ENCODE measurements at places on chromosomes 16 and 17.

- no peak for DNase-seq
Measured at GRCh38 chr16:31129568-31130335, 5.8 kb downstream of the PRSS8 start.

- DNase-seq, result no peak
Measured at GRCh38 chr16:84547546-84548061, 43.1 kb upstream of the MEAK7 start.

GRCh38 chr16:77386831-77387814, 47.7 kb downstream of the ADAMTS18 start:
- no peak for DNase-seq

DNA sequence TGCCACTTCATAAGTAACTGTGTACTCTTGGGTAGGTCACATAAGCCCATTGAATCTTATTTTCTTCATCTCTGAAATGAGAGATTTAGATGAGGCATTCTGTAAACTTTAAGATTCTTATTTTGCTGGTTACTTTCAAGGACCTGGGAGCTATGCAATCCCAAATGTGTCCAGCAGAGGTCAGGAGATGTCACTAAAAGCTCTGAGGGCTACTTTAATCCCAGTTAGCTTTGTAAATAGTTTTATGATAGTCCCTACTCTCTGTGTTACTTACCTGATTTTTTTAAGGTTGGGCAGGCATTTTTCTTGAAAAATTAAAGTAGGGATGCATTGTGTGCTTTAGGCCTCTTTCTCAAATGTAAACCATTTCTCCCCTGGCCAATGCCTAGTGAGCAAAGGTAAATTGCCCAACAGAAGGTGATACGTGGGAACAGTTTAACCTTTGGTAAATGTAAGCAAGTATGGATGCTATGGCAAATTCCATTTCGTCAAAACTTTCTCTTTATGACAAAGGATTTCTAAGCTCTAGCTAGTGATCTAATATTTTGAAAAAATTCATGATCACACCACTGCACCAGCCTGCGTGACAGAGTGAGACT, 57.1 kb upstream of the WSB1 start:
- DNase-seq, result peak; percentile 85

DNA sequence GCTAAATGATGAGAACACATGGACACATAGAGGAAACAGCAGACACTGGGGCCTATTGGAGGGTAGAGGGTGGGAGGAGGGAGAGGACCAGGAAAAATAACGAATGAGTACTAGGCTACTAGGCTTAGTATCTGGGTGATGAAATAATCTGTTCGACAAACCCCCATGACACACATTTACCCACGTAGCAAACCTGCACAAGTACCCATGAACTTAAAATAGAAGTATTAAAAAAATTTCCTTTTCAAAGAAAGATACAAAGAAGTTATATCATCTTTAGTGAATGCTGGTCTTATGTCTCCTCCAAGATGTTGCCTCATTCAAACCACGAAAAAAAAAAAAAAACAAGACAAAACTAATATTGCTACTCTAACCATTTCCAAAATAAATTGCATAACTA, 31.7 kb downstream of the MBTD1 start:
- DNase-seq, result no peak

GRCh38 chr16:86457501-86458148, 52.7 kb upstream of the FOXF1 start:
- no peak for DNase-seq

DNA sequence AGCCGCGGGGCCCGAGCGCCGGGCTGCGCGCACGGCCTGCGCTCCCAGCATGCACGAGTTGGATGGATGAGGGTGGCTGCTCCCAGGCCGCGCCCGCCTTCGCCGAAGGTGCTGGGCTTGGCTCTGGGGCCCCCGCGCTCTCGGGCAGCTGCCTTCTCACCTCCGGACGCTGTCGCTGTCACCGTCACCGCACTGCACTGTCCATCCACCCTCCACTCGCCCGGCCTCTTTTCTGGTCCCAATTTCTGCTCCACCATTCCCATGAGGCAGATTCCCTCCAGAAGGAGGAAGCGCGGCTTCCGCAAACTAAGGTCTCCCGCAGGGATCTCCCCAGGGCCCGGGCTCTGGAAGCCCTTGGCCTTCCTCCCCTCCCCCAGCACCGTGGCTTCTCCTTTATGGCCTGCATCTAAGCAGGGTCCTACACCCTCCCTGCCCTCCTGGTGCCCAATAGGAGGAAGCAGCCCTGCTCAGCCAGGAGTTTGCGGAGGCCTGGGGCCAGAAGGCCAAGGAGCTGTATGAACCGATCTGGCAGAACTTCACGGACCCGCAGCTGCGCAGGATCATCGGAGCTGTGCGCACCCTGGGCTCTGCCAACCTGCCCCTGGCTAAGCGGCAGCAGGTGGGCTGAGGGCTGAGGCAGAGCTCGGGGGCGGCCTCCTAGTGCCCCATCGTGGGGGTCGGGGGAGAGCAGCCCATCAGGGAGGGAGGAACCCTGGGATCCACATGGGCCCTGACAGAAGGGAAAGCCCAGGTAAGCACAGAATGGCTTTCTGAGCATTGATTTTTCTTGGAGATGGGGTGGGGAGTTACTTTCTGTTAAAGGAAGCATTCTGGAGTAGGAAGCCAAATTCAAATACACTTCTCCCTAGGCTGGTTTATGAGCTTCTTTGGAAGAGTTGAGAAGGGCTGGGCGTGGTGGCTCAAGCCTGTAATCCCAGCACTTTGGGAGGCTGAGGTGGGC, 899 bp downstream of the ACE start:
- no peak for DNase-seq

GRCh38 chr16:84115919-84116719, 623 bp downstream of the MBTPS1 start:
- peak; percentile 70 for DNase-seq

GRCh38 chr17:39848600-39848999, 15.5 kb downstream of the IKZF3 start:
- DNase-seq, result peak; percentile 51

DNA sequence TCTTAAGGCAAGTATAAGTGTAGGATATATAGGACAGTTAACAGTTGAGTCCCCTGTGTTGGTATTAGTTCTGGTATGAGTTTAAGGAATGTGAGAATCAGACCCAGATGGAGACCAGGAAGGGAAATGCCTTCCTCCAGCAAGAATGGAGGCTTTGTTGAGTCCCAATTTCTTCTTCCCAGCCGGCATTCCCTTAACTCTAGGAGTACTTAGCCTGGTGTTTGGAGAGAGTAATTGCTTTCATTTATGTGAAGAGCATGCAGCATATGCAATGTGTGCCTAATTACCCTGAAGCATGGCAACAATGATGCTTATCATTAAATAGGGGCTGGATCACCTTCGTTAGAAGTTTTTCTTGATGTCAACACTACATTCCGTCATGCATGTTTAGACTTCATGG, 225.9 kb upstream of the XYLT1 start:
- no peak for DNase-seq

- DNase-seq, result no peak
Measured at GRCh38 chr17:15408803-15409202, 58.6 kb downstream of the CDRT4 start.

DNA sequence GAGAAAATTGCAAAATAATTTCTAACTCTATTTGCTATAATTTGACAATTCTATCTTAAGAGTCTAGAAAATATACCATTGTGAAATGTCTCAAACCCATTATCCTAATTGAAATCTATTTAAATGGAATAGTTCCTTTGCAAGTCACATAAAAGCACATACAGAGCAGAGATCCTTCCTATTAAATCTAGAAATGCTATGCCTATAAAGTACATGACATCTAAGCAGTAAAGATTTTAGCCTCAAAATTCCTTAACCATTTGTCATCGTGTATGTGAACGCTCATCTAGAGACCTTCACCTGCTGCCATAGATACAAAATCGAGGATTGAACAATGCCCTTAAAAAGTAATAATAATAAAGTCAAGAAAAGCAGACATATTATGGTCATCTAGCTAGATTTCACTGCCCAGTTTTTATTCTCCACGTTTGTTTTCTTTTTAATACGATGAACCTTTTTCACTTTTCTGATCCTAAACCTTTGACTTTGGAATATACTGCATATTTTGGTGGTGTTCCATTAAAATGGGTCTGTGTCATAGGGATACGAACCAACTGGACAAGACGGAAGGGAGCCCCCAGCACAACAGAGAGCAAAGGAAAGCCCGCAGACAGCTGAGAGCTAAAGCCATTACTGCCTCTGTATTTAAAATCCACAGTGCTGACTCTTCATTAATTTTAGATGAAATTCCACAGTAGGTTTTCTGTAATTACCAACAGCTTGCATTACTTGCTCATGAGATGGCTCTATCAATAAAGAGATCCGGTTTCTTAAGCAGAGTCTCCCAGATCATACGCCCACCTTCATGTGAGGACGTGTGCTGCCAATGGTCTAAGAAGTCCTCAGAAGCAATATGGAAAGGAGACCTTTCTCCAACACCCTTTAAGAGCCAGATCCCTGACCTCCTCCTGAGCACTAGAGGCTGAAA, 17.6 kb downstream of the TEX2 start:
- no peak for DNase-seq

DNA sequence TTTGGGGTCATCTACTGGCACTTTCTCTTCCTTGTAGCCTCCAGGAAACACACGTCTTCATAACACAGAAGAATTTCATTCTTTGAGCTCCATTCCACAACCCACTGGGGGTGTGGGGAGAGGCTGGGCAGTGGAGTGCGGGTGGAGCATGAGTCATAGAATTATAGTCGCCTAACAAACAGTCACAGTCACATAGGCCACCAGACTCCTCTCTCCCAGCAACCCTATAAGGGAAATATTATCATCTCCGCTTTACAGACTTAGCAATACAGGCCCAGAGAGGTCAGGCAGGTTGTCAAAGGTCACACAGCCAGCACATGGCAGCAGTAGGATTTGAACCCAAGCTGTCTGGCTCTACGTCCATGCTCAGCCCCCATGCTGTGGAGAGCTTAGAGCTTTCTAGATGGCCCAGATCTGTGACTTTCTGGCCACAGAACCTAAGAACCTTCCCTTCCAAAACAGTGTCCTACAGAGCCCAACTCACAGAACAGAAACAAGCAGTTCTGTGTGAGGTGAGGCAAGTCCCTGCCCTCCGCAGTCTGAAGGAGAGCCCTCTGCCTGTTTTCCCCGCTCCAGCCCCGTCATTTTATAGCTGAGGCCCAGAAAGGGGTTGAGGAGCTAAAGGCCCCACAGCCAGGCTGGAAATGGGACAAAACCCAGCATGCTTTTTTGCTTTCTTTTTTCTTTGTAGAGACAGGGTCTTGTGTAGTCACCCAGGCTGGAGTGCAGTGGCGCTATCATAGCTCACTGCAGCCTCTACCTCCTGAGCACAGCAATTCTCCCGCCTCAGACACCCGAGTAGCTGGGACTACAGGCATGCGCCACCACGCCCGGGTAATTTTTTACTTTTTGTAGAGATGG, 10.7 kb upstream of the LITAF start:
- peak; percentile 57 for DNase-seq

- DNase-seq, result no peak
Measured at GRCh38 chr16:19837984-19838707, 46.5 kb downstream of the GPRC5B start.

DNA sequence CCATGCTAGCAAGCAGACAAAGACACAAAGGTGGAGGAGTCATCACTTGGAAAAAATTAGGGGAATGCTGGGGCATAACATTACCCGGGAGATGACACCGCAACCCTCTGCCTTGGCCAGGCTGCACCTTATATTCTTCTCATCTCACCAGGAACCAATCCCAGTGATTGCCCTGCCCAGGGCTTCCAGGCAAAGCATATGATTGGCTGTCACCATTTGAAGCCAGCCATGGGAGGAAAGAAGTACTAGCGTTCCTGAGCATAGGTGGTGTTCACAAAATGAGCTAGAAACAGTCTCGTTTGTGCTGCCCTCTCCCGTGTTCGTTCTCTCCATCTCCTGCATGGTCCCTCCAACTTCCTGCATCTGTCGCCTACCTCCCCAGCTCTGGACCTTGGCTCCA, 29.6 kb downstream of the TEKT5 start:
- no peak for DNase-seq

DNA sequence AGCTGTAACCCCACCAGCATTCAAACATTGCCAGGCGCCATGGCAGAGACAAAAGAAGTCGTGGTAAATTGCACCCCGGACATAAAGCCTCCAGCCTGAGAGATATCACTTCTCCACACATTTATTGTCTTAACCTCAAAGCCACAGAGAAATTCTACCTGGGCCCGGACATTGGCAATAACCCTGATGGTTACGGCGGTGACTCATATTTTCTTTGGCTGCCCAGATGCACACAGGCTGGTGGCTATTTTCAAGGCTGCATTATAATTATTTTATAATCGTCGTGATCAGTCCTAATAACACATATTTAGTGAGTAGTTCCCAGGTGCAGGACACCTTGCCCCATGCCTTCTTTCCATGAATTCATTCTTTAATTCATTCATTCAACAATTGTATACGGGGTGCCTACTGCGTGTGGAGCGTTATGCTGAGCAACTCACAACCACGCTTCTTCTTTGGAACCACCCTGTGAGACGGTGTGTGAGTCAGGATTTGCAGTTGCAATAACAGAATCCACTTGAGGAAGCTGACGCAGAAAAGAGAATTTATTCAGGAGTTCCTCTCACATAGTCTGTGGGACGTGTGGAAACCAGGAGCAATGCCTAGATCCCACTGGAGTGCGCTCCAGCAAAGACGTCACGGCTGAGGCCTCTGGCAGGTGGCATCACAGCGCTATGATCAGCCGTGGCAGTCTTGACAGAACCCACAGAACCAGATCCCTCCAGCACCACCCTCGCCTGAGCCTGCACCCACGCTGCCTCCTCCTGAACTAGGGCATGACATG, 245.7 kb downstream of the FOXL1 start:
- no peak for DNase-seq

DNA sequence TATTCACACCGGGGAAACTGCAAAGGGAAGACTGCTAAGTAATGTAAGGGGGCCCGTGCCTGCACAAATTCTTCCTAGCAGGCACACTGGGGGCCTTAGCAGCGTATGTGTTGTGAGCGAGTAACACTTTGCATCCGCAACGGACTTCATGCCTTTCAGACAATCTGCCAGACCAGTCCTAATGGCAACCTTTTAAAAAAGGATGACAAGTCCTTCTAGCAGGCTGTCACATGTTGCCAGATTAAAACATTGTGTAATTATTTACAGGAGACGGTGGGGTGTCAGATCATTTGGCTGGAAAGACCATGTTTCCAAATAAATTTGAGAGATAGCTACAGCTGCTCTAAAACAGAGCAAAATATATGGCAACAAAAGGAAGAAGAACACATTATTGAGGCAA, 46.1 kb downstream of the CPPED1 start:
- DNase-seq, result no peak

DNA sequence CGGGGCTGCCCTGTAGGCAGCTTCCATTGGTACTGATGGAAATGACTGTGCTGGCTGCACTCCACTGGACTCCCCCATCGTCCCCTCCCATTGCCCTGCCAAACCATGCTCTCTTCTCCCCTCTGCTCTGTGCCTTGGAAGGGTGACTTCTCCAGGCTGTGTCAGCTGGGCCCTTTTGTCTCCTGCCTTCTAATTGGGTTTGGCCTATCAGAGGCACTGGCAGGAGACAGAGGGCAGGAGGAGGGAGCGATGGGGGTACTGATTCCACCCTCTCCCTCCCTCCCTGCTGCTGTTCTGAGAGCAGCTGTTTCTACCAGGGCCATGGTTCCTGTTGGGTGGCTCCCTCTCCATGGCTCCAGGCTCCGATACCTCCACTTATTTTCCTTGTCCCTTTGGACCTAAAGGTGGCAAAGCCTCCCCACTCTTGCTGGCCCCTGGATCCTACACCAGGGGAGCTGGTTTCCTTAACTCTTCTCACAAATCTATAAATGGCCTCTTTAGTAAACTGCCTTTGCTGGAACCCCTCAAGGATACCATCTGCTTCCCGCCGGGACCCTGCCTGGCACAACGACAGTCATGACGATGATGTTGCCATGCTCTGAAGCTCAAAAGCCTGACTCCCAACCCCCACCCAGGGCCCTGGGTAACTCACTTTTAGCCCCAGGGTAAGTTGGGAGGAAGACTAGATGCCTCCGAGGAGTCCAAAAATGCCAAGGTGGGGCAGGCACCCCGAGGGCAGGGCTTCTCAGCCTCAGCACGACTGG, 123.8 kb upstream of the RPL38 start:
- no peak for DNase-seq
